ENCODE measurements at places on chromosomes 4 and X. TPM values are rescaled to one million over a fixed set of nuclear protein-coding genes. Genes with fewer than 3 reads are reported as not detected.

GRCh38 chr4:82484996-82485783 lies 54.8 kb downstream of the ENOPH1 start:
- DNase-seq, result peak; percentile 48

DNA sequence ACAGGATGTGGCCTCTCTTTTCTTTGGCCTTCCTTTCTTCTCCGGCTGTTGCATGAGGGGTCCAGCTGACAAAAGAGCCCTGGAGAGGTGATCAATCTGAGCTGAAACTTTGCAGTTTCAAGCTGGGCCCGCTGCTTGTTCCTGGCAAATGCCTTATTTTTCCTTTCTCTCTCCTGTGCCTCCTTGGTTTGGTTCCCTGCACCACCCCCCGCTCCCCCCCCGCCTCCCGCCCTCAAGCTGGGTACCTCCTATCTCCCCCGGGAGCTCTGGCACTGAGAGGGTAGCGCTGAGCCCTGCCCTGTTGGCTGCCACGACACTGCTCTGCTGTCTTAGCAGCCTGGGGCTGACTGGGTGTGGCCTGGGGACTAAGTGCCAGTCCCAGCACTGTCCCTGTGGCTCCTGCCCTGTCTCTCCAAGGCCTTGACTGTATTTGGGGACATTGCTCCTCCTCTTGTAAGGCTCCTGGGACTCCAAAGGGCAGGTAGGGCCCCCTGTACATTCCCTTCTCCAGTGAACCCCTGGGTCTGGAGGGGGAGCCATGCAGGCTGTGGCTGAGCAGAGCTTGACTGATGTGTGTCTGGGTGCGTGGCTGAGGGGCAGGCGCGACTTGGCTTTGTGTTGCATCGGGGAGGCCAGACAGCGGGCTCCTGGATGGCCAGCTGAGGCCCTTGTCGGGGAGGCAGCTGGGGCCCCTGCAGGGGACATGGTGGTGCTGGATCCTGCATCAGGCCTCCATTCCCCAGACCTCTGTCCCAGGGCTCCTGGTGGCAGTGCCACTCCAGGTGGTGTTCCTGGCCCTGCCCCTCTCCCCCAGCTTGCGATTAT lies 1.1 kb downstream of the PLXNA3 start:
- peak; percentile 64 for DNase-seq

DNA sequence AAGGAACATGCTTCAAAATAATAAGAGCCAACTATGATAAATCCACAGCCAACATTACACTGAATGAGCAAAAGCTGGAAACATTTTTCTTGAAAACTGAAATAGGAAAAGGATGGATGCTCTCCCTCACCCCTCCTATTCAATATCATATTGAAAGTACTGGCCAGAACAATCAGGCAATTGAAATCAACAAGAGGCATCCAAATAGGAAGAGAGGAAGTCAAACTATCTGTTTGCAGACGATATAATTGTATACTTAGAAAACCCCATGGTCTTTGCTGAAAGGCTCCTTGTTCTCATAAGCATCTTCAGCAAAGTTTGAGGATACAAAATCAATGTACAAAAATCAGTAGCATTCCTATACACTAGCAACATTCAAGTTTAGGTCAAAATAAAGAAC lies 1562.5 kb upstream of the ADGRL3 start:
- no peak for DNase-seq

- DNase-seq, result no peak
Measured at GRCh38 chrX:110212299-110212698, 105.6 kb downstream of the AMMECR1 start.

DNA sequence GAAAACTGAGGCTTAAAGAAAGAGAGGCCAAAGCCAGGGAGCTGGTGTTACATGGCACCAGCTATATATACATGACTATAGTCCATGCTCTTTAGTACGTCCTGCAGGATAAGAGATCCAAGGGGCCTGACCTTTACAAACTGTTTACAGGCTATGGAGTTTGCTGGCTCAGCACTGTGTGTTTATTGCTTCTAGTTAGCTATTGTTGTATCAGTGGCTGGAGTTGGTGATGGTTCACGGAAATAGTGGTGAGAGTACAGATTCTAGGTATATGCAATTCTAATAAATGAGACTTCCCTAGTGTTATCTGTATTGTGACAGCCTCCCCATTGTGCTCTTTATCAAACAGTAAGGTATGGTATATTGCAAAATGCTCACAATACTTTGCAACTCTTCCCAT lies 46.5 kb downstream of the REPS2 start:
- no peak for DNase-seq

- DNase-seq, result no peak
Measured at GRCh38 chrX:34638116-34638515, 19.0 kb downstream of the TMEM47 start.

DNA sequence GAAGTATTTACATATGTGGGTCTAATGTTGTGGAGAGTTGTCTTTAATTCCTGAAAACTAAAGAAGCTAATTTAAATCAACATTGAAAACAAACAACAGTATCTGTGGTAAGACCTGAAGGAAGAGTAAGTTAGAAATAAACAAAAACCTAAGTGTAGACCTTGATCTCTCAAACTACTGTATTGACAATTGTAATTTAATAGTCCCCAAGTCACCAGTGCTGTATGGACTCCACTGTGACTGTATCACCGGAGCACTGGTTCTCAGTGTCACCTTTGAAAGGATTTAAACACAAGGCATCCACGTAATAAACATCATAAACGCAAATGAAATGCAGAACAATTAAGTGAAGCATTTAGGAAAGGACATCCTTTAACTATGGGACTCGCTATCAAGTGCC lies 46.4 kb downstream of the OCRL start:
- DNase-seq, result no peak

DNA sequence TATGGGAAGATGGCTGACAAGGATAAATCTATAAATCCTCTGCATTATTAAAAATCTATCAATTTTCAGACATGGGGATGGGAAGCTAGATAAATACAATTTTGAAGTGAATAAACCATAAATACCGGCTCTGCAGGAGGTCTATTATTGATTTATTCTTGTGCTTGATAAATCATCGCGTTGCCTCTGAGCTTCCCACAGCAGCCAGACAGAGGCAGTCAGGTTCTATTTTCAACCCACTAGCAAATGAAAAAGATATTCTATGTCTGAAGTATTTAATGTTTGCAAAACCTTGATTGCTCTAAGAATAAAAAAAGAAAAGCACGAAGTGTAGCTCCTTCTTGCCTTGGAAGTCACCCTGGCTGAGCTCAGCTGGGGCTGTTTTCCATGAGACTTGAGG lies 216.2 kb downstream of the DHRSX start:
- no peak for DNase-seq

SHOX gene
- total RNA-seq, result not detected

All from Right ventricle myocardium superior (tissue), 1 donor.